ENCODE measurements at places on chromosomes 1 and 21.

- no peak for DNase-seq
Measured at GRCh38 chr21:42079939-42080787, 9.0 kb downstream of the UMODL1 start.

DNA sequence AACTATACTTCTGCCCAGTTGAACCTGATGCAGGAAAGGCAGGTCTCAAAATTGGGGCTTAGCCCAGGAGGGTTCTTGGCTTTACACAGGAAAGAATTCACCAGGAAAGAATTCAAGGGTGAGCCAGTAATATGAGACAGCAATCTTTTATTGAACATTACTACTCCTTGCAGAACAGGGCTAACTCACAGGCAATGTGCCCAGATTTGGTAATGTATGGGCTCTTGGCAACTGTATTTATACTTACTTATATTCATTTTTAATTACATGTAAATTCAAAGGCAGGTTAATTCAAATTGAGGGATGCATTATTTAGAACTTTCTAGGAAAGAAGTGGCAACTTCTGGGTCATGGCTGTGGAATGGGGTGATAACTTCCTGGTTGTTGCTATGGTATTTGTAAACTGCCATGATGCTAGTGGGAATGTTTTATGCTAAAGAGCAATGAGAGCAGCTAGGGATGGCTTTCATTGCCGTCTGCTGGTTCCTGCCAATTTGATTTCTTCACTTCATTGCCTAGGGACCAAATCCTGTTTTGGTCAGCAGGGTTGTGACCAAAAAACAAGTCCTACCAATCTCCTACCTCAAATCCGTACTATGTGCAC lies 107.5 kb downstream of the CHRM3 start:
- DNase-seq = no peak

DNA sequence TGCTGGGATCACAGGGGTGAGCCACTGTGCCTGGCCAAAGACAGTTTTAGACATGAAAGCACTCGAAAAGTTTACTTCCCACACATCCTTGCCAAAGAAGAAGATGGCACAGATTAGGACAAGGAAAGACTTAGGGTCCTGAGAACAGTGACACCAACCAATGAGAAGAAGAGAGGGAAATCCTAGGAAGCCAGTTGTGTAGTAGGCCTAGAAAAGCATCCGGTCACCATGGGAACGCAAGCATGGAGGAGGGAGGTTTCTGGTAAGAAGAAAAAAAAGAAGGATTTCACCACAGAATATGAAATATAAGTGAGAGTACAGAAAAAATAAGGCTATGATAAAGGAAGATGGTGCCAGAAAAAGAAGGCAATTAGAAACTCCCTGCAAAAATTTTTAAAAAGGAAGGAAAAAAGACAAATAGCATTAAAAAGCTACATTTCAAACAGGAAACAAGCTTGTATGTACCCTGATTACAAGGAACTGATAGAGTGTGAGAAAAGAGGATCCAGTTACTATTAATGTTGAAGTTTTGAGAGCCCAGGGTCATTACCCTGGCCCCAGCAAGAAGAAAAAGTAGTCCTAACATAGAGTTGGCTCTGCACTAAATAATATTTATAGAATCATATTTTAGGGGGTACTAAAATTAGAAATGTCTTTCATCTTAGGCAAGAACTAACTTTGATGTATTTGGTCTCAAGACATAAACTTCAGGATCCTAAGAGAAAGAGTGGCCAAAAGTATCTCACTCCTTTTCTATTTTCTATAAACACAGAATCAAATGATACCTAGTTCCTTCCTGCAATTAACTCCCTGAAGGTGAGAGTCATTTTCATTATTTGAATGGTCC lies 16.1 kb downstream of the DIPK1A start:
- no peak for DNase-seq

- no peak for DNase-seq
Measured at GRCh38 chr1:191134796-191135195, 657.1 kb upstream of the BRINP3 start.

DNA sequence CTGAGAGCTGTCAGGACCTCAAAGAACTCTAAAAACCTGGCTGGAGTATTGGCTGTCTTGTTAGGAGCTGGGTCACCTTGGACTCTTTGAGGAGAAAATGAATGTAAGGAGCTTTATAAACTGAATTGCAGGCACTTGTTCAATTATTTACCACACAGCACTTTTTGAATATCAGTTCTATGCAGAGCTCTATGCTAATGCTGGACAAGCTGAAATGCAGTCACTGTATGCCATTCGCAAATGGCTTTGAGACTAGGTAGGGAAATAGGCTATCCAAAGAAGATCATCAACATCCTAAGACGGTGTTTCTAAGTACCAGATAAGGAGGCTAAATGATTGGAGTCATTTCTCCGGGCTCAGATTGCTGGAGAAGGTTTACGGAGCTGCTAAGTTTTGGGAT lies 333.5 kb downstream of the SIPA1L2 start:
- DNase-seq = no peak
